PC-9 (cell line): ENCODE measurements at places on chromosomes 6 and 20. TPM values are rescaled to one million over a fixed set of nuclear protein-coding genes. Genes with fewer than 3 reads are reported as not detected.

- DNase-seq: peak; percentile 6
- H3K27ac ChIP-seq: peak overlapping the region; percentile 62
- peak overlapping the region; percentile 96 for H3K4me3 ChIP-seq
- no peaks in the 10 kb centered on the region for H3K27me3 ChIP-seq
Measured at GRCh38 chr20:49045440-49046086, 549 bp upstream of the CSE1L start.

- DNase-seq: no peak
- no peak overlapping the region for H3K4me3 ChIP-seq
- no peaks in the 10 kb centered on the region for H3K36me3 ChIP-seq
- H3K27me3 ChIP-seq: no peaks in the 10 kb centered on the region
Measured at GRCh38 chr6:71254323-71254722, 34.3 kb upstream of the OGFRL1 start.

- H3K36me3 ChIP-seq: no peaks in the 10 kb centered on the region
- no peak overlapping the region for H3K27ac ChIP-seq
- H3K4me3 ChIP-seq: no peak overlapping the region
- peaks cover 7% of the 10 kb centered on the region; the same call in 1 of the 2 replicates for H3K4me1 ChIP-seq
- no peaks in the 10 kb centered on the region for H3K27me3 ChIP-seq
Measured at GRCh38 chr6:137120748-137121147, 52.7 kb downstream of the IL22RA2 start.

DNA sequence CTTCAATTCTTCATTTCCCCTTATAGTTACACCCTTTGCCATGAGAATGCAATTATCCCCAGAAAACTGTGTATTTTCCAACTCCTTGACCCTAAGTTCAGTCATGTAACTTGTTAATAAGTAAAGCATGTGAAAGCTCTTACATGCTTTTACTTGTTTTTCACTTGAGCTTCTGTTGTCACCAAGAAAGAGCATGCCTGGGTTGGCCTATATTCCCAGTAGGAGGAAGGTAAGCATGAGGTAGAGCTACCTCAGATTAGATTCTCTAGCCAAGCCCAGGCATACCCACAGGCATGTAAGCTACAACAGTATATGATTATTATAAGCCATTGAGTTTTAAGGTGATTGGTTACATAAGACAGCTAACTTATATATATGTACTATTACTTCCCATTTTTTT is 101.7 kb upstream of the SMLR1 start:
- H3K36me3 ChIP-seq: no peaks in the 10 kb centered on the region
- no peak for DNase-seq
- no peaks in the 10 kb centered on the region for H3K4me1 ChIP-seq
- no peak overlapping the region for H3K27ac ChIP-seq

DNA sequence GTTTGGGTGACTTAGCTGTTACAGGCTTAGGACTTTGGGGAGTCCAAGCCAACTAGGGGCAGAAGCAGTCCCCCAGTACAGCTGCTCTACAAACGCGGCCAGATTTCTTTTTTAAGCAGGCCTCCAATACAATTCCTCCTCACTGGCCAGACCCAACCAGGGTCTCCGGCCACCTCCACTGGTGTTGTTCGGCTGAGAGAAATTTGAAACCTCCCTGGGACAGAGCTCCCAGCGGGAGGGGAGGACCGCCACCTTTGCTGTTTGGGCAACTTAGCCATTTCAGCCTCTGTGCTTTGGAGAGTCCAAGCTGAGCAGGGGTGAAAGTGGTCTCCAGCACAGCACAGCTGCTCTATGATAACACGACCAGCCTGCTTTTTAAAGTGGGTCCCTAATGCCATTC is 59.4 kb upstream of the KHDRBS2 start:
- no peaks in the 10 kb centered on the region for H3K27me3 ChIP-seq
- H3K27ac ChIP-seq: no peak overlapping the region
- no peak for DNase-seq

The CDH22 gene
- total RNA-seq: not detected in 2 replicates

DNA sequence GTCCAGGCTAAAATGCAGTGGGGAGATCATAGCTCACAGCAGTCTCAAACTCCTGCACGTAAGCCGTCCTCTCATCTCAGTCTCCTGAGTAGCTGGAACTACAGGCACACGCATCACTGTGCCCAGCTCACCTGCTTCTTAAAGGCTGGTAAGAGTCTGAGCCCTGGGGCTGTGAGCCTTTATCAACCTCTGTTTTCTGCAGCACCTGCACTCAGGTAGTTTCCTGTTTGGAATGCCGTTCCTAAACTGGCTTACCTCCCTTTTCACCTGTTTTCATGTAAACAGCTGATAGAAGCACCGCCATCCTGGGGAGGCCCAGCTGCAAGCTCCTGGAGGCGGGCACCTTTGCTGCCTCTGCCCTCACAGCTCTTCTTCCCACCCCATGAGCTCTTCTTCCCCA is 45.4 kb downstream of the SLC24A3 start:
- H3K4me1 ChIP-seq: no peaks in the 10 kb centered on the region
- peaks cover 3% of the 10 kb centered on the region; the same call in 1 of the 2 replicates for H3K27me3 ChIP-seq
- no peak overlapping the region for H3K27ac ChIP-seq
- H3K36me3 ChIP-seq: no peaks in the 10 kb centered on the region
- H3K4me3 ChIP-seq: no peak overlapping the region

The PTK7 gene
- total RNA-seq: 106 and 110 TPM in 2 replicates

DNA sequence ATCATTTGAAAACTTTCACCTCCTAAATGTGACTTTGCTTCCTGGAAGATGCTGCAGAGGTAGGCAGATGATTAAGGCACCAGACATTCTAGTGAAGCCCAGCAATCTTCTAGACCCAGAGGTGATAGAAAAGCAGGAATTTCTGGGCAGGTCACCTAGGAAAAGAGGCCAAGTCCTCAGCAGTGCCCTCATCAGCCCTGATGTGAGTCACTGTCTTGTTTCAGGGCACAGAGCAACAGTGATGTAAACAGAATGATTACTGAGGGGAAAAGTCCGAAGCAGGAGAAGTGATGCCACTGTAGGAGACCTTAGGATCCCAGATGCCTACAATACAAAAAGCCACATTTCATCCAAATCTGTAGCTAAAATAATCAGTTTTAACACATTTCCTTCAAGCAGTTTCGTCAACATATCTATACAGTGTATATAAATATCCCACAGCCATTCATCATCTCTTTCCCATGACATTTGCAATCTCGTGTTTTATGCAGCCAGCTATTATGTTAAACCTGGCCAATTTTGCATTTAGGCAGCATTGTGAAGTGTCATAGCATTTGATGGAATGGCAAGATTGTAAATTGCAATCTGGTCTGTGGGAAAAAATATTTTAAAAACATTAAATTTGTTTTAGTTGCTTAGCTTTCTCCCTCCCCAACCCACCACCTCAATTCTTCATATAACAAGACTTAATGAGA is 401.2 kb upstream of the RNF217 start:
- no peaks in the 10 kb centered on the region for H3K36me3 ChIP-seq
- no peak overlapping the region for H3K4me3 ChIP-seq

The OR2B2 gene
- total RNA-seq: not detected in 2 replicates

The MYO6 gene
- total RNA-seq: 93.0 and 98.2 TPM in 2 replicates

- DNase-seq: no peak
- H3K4me3 ChIP-seq: no peak overlapping the region
- no peak overlapping the region for H3K27ac ChIP-seq
Measured at GRCh38 chr6:11416936-11417576, 120.5 kb upstream of the TMEM170B start.

The TMEM244 gene
- total RNA-seq: not detected in 2 replicates

DNA sequence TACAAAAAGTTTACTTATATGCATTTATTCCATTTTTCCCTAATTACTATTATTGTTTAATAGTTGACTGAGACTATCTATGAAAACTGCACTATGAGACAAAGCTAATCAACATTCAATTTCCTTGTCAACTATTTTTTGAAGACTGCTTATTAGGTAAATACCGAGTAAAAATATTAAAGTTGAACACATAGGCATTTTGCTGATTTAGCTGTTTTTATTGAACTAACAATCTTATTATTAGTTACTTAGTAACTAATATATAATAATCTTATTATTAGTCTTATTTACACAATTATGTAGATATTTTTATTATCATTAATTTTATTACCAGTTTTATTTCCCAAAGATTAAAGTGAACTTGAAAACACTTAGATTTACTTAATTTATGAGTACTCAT is 728.8 kb downstream of the TENT5A start:
- DNase-seq: no peak
- H3K36me3 ChIP-seq: no peaks in the 10 kb centered on the region
- no peak overlapping the region for H3K4me3 ChIP-seq
- no peak overlapping the region for H3K27ac ChIP-seq
- H3K4me1 ChIP-seq: no peaks in the 10 kb centered on the region

The HSPA12B gene
- not detected in 2 replicates for total RNA-seq

GRCh38 chr20:51966296-51966971 is 164.1 kb upstream of the SALL4 start:
- peak; percentile 67 for DNase-seq
- H3K27ac ChIP-seq: no peak overlapping the region
- H3K36me3 ChIP-seq: no peaks in the 10 kb centered on the region
- no peak overlapping the region for H3K4me3 ChIP-seq
- peaks cover 5% of the 10 kb centered on the region; the same call in 1 of the 2 replicates for H3K4me1 ChIP-seq
- H3K27me3 ChIP-seq: no peaks in the 10 kb centered on the region

GRCh38 chr6:11722805-11723631 is 55.6 kb downstream of the ADTRP start:
- H3K27me3 ChIP-seq: no peaks in the 10 kb centered on the region
- H3K4me3 ChIP-seq: no peak overlapping the region
- no peak for DNase-seq
- no peaks in the 10 kb centered on the region for H3K36me3 ChIP-seq
- H3K4me1 ChIP-seq: no peaks in the 10 kb centered on the region
